ENCODE measurements at places on chromosomes 3 and 15. TPM values are rescaled to one million over a fixed set of nuclear protein-coding genes. Genes with fewer than 3 reads are reported as not detected.

DNA sequence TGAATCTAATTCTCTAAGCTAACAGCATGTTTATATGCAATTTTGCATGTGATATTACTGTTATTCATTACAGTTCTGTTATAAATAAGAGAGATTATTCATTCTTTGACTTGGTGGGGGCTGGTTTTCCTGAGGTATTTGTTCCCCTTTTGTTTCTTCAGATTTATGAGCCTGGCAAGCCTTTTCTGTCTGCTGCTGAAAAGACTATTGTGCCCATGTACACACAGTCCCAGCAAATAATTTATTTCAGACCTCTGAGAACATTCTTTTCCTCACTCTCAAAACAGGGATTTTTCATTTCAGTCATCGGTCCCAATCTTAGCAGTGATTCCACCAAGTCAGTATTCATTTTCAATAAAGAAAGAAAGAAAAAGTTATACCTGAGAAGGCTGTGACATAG is 716.8 kb downstream of the NSUN3 start:
- DNase-seq: no peak
- H3K27ac ChIP-seq: no peak overlapping the region

GRCh38 chr3:112611752-112612515 is 29.0 kb downstream of the CCDC80 start:
- H3K4me1 ChIP-seq: peaks cover 2% of the 10 kb centered on the region
- no peak overlapping the region for H3K4me3 ChIP-seq
- no peaks in the 10 kb centered on the region for H3K36me3 ChIP-seq

DNA sequence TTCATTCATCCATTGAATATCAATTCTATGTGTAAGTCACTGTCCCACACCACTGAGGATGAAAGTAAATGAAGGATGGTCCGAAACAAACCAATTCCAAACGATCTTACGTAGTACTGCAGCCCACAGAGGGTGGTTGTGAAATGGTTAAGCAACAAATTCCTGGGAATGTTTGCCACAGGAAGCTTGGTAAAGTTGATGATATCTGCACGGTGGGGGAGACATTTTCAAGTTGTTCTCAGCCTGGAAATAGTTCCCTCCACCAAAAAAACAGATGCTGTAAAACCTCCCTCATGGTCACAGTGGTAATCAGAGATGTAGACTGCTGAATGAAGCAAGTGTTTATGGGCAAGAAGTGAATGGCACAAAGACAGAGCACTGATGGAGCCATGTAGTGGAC is 35.9 kb upstream of the BNC1 start:
- no peak overlapping the region for H3K27ac ChIP-seq
- H3K4me3 ChIP-seq: no peak overlapping the region
- H3K27me3 ChIP-seq: peaks cover 8% of the 10 kb centered on the region
- H3K4me1 ChIP-seq: no peaks in the 10 kb centered on the region
- H3K36me3 ChIP-seq: no peaks in the 10 kb centered on the region

- no peaks in the 10 kb centered on the region for H3K36me3 ChIP-seq
- no peak overlapping the region for H3K4me3 ChIP-seq
- no peak overlapping the region for H3K27ac ChIP-seq
These were observed 17.9 kb downstream of the ACSBG1 start for GRCh38 chr15:78216276-78217104.

GRCh38 chr3:63863150-63864007 is at the start of the genes ATXN7 and THOC7:
Gene ATXN7 (plus strand): TSS chr3:63863867. CDS start chr3:63912599, 48,732 bp downstream.
Gene THOC7 (minus strand): TSS chr3:63863805. CDS start chr3:63863790, 15 bp downstream.
- peaks cover 49% of the 10 kb centered on the region for H3K4me1 ChIP-seq
- H3K27me3 ChIP-seq: no peaks in the 10 kb centered on the region
- peak within 1 kb of the TSS; percentile 97 for H3K4me3 ChIP-seq
- H3K36me3 ChIP-seq: peaks cover 28% of the 10 kb centered on the region
- H3K27ac ChIP-seq: peak within 1 kb of the TSS; percentile 96

SPTBN5 gene
- total RNA-seq: 0.54 TPM

DNA sequence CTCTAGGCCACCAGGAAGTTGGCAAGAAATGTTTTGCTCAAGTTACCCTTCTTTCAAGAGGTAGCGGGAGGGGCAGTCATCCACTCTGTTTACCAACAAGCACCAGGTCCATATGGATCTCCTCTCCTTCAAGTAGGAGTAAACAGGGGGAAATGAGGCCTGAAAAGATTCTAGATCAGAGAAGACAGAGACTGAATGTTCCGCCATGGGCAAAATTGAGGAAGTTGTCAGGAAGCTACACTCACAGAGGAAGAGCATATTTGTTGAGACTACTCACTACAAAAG is 81.6 kb downstream of the KLF15 start:
- H3K27ac ChIP-seq: no peak overlapping the region
- no peak overlapping the region for H3K4me3 ChIP-seq
- no peaks in the 10 kb centered on the region for H3K36me3 ChIP-seq
- DNase-seq: no peak
- H3K4me1 ChIP-seq: no peaks in the 10 kb centered on the region
- peaks cover 12% of the 10 kb centered on the region for H3K27me3 ChIP-seq

All from activated CD8-positive, alpha-beta memory T cell treated with anti-CD3 and anti-CD28 coated beads, Interleukin-2, amount 10 ng/mL, durations not matched to agents 7 days and 5 days (primary cell).